ENCODE measurements at places on chromosomes 3 and 15.

DNA sequence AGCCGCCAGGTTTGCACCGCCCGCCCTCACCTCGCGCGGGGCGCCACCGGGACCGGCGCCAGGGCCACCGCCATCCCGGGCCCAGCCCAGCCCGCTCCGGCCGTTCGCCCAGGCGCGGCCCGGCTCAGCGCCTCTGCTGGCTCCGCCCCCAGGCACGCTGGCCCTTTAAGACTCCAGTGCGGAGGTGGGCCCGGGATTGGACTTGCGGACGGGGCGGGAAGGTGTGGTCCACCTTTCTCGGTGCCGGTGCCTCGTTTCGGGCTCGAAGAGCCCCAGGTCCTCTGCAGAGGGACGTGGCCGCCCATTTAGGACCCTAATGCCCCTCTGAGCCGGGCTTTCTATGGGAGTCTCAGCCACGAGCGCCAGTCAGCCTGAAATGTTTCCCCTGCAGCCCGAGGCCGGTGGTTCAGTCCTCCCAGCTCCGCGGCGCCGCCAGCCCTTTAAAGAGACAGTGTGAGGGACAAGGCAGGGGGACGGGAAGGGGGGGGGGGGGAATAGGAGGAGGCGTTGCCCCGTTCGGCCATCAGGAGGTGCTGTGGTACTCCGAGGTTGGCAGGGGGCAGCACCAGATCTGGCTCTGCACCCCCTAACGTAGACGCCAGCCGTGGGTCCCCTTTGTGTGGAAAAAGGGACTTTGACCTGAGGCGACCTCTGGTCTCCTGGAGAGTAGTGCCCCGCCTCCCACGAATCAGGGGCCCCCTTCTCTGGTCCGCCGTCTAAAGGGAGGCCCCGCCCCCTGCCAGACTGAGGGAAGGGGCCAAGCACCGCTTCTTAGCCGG lies 1.0 kb downstream of the HYAL2 start:
- DNase-seq: peak; percentile 72

- no peak for DNase-seq
Measured at GRCh38 chr15:81189583-81190283, 6.9 kb upstream of the IL16 start.

DNA sequence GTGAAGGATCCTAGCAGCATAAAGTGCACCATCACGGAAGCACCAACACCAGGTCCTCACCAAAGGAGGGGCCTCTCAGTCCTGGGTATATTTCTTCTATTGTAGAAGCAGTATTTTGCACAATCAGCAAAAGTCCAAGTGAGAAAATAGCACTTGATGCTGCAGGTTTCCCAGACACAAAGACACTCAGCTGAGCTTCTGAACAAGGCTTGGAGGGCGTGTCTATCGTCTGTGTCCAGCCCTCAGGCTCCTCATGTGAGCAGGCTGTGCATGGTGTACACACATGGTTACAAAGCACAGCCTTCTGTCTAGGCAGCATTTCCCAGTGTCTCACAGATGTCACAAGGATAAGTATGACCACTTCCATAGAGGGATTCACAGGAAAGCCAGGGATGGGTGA lies 98.3 kb upstream of the SPATA12 start:
- DNase-seq: no peak

- no peak for DNase-seq
Measured at GRCh38 chr3:166177130-166177529, 339.9 kb upstream of the BCHE start.

DNA sequence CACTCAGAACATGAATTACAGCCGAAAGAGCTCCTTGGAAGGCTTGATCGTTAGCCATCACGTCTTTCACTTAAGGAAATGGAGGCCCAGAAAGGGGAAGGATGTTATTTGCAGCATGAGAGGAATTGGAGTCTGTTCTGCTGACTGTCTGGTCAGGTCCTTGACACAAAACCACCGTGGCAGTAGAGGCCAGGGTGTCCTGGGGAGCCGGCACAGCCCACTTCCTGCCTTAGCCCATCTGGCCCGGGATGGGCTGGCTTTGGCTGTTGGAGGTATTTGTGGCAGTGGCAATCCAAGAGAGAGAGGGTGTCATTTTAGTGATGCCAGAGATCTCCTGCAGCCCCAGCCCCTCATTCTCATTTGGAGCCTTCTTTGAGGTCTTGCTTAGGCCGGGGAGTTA lies 37.4 kb downstream of the ST6GAL1 start:
- DNase-seq: no peak

GRCh38 chr15:98744506-98744905 lies 96.2 kb downstream of the IGF1R start:
- DNase-seq: no peak

DNA sequence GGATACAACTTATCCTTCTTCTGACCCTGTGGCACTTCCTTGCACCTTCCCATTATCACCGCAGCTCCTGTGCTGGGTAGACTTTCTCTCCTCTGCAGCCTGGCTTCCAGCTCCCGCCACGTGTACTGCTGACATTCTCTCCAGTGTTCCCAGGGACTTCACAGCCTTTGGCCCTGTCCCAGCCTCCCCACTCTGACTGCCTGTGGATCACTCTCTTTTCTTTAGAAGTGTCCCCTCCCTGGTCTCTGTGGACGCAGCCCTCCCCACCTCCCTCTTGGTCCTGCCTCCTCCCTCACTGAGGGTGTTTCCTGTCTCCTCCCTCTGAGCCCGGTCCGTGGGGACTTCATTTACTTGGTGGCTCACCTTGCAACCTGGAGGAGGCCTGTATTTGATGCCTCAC lies 17.4 kb downstream of the PDIA5 start:
- DNase-seq: no peak

GRCh38 chr3:55202326-55202725 lies 274.5 kb upstream of the LRTM1 start:
- DNase-seq: no peak

- DNase-seq: no peak
Measured at GRCh38 chr15:45612790-45613415, 21.9 kb upstream of the SQOR start.

DNA sequence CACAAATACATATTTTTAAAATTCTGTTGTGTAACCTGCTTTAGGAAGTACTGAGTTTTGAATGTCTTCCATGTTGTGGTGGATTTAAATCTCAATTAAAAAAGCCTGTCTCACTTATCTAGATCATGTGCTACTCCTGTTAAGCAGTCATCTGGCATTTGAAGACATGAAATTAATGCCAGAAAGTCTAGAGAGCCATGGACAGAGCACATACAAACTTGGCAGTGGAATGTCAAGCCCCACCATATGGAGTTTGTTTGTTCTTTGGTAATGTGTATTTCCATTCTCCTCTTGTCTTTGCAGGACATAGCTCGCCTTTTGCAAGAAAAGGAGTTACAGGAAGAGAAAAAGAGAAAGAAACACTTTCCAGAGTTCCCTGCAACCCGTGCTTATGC lies 39.3 kb upstream of the UTS2B start:
- DNase-seq: no peak

GRCh38 chr3:11559816-11560633 lies 83.7 kb downstream of the VGLL4 start:
- DNase-seq: no peak

GRCh38 chr15:44794072-44794471 lies 57.7 kb downstream of the TRIM69 start:
- DNase-seq: no peak

- no peak for DNase-seq
Measured at GRCh38 chr3:15023249-15023648, 41.9 kb downstream of the MRPS25 start.

DNA sequence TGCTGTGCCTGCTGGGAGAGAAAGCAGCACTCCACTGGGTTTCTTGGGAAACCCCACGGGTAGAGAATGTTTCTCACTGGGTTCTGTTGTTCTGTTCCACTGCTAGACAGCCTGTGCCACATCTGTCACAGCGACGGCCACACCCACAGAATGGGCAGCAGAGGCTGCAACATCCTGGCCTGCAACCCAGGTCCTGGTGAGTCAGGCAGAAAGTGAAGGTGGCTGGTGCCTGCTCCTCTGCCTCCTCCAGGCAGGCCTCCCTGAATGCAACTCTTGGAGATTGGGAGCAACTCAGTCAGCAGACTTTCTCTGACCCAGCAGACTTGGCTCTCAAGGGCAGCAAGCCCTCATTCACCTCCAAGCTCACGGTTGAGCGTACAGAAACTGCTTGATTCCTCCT lies 13.0 kb downstream of the C3orf18 start:
- no peak for DNase-seq

- DNase-seq: no peak
Measured at GRCh38 chr3:131397889-131398288, 16.3 kb downstream of the NUDT16 start.

DNA sequence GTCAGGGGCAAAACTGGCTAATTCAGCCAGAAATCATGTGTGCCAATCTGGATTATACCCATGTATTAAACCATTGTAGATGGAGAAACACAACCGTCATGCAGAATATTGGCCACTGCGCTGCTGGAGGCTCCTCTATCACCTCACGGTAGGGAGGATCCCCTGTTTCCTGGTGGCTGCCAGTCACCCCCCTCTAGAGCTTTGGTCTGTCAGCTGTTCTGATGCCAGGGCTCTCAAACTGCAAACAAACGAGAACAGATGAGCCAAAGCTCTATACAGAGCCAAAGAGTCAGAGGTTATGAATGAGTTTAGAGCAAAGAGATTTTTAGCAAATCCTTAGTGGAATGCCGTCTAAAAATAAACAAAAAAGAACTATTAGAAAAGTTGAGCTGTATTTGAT lies 62.5 kb downstream of the IL20RB start:
- no peak for DNase-seq

GRCh38 chr15:63668601-63669000 lies 71.4 kb downstream of the FBXL22 start:
- DNase-seq: no peak

DNA sequence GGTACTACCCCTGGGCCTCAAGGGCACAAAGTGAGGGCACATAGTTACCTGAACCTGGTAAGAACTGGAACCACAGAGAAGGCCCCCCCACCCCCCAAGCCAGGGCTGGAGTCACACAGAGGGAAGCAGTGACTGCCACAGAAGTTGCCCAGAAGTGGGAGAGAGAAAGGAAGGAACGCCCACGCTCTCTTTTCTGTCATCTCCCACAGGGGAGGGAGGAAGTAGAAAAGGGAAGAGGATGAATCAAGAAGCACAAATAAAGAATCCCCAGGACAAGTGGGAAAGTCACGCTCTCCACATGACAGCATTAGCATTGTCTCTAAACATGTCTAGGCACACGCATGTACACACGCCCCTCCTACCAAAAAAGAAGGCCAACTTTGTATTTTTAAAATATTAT lies 114.7 kb upstream of the FRMD4B start:
- DNase-seq: no peak
